ENCODE measurements at places on chromosomes 1 and 21.

GRCh38 chr1:155893389-155894142, 17.6 kb downstream of the RIT1 start:
- DNase-seq: no peak

GRCh38 chr1:34127006-34128000, 37.7 kb downstream of the CSMD2 start:
- no peak for DNase-seq

DNA sequence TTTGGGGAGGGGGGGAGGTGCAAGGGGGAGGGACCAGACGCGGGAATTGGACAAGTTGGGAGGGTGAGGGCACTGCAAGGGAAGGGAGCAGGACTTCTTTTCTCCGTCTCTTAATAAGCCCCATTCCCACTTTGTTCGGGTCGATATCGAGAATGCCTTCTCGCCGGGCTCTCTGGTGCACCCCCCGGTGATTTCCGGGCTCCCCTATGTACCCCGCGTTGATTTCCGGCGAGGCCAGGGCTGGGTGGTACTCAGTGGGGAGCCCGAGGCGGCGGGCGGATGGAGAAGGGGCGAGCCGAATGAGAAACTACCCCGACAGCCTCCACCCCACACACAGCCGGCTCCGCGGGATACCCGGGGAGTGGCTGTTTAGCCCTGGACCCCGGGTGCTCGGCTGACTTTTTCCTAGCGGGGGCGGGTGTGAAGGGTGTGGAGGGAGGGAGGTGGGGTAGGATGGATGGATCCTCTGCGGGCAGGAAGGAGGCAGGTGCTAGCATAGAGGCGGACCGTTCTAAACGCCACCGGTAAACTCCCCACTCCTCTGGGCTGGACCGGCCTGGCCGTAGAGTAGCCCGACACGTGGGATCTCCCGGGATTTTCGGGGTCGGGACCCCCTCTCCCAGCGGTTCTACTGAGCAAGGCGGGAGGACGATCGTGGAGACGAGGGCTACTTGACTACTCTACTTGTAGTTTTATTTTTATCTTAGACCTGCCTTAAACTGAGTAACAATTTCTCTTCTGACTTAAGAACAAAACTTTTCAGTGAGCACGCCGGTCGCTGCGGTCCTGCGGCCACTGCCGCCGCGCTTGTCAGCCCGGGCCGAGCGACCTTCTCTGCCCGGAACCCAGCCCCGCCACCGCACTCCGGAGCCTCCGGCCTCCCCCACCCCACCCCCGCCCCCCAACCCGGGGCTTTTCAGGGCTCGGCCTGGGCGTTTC, 1.0 kb downstream of the RNF220 start:
- DNase-seq: no peak

- no peak for DNase-seq
Observed at GRCh38 chr1:81690676-81691453, 109.9 kb upstream of the ADGRL2 start.

DNA sequence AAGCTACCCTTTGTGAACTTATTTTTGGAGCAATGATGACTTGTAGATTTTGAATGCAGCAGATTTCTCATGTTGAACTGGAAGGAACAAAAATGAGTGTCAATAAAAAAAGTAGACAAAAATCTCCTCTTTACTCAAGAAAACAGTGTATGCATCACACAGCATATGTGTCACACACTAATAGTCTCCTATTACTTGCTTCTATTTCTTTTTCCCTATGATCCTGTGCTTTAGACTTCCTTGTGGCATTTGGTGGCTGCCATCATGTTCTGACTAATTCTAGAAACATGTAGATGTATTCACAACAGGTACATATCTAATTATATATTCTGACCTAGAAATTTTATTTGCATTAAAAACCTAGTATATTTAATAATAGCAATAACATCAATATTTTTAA, 14.3 kb downstream of the RC3H1 start:
- no peak for DNase-seq

DNA sequence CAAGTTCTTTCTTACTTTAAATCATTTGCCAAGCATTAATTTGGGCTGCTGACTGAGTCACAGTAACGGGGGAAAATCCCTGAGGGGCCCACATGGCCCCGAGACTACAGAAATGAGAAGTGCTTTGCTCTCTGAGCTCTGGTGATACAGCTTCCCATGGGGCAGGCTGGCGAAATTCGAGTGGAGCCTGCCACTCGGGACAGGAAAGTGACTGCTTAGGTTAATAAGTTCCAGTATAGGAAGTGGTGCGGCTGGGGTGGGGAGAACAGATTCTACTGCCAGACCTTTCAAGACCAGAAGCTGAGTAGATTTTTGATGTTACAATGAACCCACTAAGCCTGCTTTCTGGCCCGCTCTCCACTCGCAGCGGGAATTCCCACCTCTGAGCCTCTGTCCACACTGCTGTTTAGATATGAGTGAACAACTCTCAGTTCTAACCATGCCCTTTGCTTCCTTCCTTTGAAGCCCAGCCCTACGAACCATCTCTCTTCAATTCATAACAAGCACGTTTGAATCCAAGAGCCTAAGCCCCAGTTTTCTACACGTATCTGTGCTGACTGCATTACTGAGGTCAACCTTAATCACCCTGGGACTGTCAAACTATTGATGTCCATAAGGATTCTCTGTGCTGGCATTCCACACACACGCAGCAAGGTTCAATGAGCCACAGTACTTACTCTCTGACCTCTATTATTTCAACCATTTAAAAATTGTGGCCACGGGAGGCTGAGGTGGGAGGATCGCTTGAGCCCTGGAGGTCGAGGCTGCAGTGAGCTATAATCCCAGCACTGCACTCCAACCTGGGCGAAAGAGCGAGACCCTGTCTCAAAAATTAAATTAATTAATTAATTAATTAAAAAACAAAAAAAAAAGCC, 9.6 kb downstream of the ZBTB17 start:
- DNase-seq: no peak

DNA sequence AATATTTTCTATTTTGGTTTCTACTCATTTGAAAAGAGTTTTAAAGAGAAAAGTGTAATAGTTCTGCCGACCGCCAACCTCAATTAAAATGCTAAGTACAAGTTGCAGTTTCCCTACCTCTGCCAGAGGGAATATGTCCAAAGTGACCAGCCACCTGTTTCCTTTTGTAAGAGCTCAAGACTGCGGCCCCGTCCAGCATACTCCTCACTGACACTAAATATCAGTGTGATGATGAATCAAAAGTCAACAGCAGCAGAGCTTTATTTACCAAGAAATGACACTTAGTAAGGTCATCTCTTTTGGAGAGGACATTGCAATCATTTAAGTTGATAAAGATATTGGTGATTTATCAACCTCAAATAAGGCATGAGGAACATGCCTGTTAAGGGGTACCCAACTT, 57.4 kb upstream of the NRIP1 start:
- no peak for DNase-seq
